ENCODE measurements at places on chromosomes 6 and 20.

DNA sequence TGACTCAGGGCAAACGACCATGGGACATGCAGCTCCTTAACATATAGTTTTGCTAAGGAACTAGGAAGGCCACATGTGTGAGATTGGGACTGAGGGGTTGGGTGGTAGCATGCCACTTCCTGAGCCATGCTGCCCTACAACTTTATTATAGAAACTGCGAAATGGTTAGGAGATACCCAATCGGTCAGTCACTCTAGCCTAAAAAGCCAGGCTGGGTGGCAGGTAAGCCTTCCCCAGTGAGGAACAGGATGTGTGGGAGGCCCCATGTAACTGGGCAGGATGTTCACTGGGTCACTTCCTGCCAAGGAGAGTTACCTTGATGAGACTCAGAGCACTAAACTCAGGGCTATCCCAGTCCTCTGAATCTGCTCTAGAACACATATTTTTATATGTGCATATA, 123.5 kb downstream of the MAP3K7 start:
- peak; percentile 45 for DNase-seq

GRCh38 chr6:142803495-142804058, 141.4 kb downstream of the HIVEP2 start:
- no peak for DNase-seq

DNA sequence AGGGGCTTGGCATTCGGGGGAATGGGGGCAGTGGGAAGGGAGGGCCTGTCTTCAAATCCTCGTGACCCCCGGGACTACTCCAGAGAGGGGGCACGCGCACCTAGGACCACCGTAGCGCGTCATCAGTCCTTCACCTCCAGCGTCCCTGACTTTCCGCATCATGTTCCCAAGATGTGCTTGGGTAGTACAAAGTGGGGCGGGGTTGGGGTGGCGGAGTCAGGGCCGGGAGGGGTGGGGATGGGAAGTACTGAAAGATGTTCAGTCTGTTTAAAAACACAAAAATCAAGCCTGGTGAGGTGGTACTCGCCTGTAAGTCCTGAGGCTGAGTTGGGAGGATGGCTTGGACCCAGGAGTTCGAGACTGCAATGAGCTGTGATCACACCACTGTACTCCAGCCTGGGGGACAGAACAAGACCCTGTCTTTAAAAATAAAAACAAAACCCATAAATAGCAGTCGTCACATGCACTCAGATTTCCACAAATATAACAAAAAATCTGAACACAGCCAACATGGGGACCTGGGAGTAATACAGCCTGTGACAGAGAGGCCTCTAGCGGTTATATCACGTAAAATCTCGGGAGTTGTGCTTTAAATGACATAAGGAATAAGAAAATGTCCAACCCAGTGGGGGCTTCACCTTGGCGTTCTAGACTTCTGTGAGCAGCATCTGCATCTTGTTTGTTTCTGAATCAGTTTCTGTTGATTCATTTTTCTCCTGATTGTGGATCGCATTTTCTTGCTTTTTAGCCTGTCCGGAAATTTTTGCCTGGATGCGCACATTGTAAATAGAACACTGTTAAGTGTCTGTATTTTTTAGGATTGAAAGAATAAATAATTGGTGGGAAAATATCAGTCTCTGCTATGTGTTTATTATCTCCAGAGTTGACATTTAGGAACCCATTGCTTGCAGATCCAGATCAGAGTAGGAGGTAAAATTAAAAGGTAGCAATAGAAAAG, 698 bp upstream of the LRP11 start:
- peak; percentile 54 for DNase-seq

DNA sequence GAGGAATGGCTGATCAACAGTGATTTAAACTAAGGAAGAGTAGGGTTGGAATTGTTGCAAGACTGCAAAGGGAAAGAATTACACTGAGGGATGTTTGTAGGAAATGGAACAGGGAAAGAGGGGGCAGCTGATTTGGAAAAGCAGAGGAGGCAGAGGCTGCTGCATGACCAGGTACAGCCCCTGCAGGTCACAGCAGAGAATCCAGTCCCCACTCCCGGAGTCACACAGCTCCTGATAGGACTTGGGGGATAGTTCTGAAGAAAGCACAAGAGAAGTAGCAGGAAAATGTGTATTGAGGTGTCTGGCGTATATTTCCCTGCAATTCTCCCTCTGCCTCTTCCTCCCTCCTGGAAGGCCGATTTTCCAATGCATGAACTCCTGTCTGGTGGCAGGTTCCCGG, 92.5 kb upstream of the PDE10A start:
- DNase-seq = no peak

DNA sequence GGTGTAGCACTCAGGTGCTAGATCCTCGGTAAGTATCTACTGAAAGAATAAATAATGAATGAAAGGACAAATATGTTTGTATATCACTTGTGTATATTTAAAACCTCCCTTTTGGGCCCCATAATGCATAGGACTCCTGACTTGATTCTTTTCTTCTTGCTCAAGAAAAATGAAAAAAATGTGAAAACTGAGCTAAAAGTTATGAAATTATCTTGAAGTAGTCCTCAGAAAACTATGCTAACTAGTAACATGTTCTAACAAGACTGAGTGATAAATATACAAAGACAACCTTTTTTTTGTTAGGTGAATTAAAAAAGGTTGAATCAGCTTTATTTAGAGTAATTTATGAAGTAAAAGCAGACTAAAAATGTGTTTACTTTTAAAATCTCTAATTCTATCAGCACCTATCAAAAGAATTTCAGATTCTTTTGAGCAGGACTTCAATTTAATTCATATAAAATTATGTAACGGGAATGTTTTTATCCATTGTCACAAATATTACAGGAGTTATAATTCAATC, 247.8 kb upstream of the JAG1 start:
- no peak for DNase-seq

DNA sequence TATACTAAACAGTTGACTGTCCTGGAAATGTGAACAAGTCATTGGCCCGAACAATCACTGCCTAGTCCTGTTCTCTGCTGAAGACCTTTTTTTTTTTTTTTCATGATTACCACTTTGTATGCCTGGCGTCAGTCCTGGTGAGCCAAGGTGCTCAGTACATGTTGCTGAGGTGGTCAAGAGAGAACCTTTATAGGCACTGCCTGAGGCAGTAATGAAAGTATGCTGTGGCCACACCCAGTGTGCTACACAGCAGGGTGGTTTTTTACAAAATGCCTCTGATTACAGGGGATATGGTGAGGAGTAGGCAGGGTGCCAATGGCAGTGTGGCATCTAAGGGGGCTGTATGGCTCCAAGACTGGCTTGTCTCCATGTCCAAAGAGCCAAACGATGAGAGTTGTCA, 135.1 kb upstream of the ENPP5 start:
- DNase-seq = no peak

GRCh38 chr6:8110725-8111124, 8.4 kb upstream of the EEF1E1 start:
- DNase-seq = no peak

- DNase-seq = no peak
Observed at GRCh38 chr20:47631078-47631477, 129.4 kb downstream of the NCOA3 start.

DNA sequence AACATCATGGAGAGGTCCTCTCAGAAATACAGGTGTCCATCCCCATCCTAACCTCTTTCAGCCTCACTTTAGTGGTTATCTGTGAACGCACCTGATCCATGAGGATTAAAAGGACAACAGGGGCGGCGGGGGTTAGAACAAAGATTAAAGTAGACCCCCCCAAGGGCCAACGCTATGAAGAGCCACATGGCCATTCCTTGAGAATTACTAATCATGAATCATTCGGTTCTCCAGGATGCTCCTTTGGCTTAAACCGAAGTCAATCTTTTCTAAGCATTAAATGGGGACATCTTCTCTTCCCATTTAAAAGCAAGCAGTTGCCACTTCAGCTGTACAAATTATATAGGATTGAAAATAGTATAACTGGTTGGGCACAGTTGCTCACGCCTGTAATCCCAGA, 212.4 kb downstream of the GMPR start:
- no peak for DNase-seq

DNA sequence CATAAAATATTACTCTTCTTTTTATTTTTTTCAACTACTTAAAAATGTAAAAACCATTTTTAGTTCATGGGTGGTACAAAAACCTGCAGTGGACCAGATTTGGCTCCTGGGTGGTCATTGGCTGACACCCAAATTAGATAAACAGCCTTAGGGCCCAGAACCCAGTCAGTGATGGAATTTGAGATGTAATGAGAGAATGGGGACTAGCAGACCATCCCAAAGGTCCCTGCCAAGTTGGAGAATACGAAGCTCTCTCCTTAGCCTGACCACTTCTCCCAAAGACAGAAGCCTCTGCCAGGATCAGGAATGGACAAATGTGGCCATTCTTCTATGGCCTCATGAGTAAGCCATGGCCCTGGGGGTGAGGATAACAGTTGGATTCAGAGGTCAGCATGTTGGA, 194.7 kb downstream of the NFATC2 start:
- no peak for DNase-seq

- no peak for DNase-seq
Observed at GRCh38 chr6:42042108-42042507, 8.2 kb upstream of the TAF8 start.

DNA sequence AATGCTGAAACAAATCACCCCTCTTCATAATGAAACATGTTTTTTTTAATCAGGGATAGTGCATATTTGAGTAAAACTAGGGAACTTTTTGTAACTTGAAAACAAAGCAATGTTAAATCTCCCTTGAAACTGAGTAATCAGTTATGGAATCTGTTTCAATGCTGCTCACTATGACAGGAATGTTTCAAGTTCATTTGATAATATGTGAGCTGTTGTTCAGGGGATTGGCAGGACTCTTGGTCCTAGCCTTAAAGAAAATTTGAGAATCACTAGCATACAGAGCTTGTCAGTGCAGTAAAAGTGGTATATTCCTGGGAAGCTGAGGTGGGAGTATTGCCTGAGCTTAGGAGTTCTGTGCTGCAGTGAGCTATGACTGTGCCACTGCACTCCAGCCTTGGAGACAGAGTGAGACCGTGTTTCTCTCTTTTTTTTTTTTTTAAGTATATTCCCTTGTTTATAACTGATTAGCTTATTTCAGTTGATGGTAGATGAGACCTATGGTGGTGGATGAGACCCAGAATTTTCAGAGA, 21.6 kb upstream of the CALHM6 start:
- no peak for DNase-seq

- DNase-seq = peak; percentile 6
Observed at GRCh38 chr6:118985123-118985830, 50.3 kb upstream of the MCM9 start.

DNA sequence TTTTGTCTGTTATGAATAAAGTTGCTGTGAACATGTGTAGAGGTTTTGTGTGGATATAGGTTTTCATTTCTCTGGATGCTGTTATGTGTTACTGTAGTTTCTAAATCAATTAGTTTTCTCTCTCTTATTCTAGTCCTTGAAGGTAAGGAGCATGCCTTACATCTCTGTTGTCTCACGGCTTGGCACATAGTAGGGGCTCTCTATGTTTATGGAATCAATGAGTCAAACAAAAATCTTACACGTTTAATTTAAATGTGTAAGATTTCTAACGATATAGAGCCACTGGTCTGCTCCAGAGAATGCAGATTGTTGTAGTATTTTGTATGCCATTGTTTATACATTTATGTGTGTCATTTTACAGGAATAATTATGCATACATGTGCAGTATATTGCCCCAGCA, 15.3 kb upstream of the DHX35 start:
- DNase-seq = no peak

DNA sequence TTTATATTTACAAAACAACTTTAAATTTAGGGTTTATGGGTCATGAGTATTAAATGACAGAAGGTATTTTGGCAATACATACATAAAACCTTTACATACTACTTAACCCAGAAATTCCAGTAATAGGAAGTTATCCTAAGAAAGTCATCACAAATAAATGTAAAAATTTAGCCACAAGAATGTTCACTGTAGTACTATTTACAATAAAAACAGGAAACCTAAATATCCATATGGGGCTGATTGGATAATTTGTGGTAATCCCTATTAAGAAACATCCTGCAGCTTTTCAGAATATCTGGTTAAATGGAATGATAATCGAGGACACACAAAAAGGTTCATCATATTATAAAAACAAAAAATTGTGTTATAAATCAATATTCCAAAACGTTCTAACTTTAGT, 44.4 kb downstream of the TRAM2 start:
- no peak for DNase-seq

DNA sequence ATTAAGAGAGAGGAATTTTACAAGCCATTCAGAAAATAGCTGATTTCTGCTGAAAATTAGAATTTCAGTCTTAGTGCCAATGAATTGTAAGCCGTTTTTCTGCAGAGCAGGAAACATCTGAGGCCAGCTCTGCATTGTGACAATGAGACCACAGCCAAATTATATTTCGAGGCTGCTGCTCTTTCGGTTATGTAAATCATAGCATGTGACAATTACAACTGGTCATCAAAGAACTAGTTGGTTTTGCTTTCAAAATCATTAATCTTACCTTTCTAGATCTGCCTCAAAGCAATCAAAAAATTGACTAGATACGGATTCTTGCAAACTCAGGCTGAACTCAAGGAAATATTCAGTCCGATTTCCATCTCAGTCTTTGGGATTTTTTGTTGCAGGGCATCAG, 33.4 kb upstream of the INSM1 start:
- DNase-seq = peak; percentile 83

DNA sequence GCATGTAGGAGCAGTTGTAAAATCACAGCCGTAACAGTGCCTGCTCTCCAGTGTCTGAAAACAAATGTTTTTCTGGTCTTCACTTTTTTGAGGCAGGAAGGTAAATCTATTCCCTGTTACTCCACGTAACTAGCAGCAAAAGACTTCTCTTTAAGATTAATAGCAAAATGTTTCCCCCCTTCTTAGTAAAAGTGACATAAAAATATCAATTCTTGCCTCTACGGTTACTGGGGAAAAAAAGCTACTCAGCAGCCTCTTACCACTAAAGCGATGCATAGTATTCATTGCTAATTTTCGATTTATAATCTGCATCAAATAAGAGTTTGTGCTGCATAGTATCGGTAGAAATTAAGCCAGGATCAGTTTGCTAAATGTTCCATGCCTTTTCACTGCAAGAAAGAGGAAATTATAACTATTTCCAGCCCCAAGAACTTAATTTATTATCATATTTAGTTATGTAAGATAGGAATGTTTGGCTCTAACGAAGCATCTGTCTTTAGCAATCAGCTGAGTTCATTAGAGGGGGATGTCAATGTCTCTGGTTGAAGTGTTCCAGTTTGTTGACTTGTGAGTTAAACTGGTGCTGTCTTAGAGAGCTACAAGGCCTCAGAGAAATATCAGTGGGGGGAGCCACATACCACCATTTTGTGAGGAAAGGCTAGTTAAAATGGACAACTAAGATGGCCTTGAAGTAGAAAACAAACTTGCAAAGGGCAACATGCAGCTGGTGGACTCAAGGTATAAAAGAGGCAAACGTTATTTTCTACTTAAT, 617 bp upstream of the TSPYL1 start:
- peak; percentile 24 for DNase-seq

DNA sequence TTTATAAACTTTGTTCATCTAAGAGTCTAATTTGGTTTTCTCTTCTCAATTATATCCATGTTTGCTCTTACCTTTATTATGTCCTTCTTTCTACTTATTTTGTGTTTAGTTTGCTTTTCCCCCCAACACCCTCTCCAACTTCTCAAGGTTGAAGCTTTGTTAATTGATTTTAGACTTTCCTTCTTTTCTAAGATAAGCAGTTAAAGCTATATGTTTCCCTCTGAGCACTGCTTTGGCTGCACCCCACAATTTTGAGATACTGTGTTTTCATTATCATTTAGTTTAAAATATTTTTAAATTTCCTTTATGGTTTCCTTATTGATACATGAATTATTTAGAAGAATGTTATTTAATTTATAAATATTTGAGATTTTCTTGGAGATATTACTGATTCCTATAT, 13.9 kb upstream of the BEND6 start:
- DNase-seq = no peak

GRCh38 chr20:56433221-56433879, 21.3 kb downstream of the CASS4 start:
- DNase-seq = no peak

Measured in GM12865 (cell line).